Neural progenitor cell (in vitro differentiated cells): ENCODE measurements at places on chromosomes 6 and 20. TPM values are rescaled to one million over a fixed set of nuclear protein-coding genes. Genes with fewer than 3 reads are reported as not detected.
A peak's percentile ranks its signal among the peaks of the same experiment; 100 is the strongest.

DNA sequence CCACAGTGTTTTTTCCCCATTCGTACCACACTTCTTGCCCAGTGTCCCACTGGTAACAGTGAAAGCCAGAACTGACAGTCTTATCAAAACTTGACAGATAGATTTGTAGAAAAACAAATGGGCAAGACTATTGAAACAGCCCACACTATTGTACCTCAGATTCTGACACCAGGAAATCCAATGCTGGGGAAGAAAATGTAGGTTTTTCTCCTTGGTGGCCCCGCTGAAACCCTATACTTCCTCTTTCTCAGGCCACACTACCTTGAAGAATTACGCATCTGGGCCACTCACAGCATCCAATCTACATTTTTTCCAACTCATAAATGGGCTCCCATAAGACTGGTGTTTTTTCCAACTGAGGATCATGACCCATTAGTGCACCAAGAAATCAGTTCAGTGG, 90.9 kb upstream of the HDDC2 start:
- no peaks in the 10 kb centered on the region for H3K36me3 ChIP-seq
- H3K4me3 ChIP-seq: no peak overlapping the region
- DNase-seq: no peak

DNA sequence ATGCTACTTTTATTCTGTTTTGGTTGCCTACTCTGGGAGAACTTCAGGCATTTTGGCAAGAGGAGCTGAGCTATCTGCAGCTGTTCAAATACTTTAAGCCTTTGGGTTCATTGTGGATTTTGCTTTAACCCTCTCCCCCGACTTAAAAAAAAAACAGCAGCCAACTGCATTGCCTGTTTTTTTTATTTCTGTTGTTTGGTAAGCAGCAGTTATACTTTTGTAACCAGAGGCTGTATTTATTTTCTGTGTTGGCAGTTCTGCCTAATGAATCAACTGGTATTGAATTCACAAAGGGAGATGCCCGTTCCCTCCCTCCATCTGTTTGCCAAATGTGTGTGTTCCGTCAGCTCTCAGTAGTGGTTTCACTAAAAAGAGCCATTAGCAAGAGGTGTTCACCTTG, 484.0 kb downstream of the UTRN start:
- no peak overlapping the region for H3K27ac ChIP-seq
- no peak for DNase-seq
- no peak overlapping the region for H3K4me3 ChIP-seq
- peaks cover 18% of the 10 kb centered on the region for H3K4me1 ChIP-seq

DNA sequence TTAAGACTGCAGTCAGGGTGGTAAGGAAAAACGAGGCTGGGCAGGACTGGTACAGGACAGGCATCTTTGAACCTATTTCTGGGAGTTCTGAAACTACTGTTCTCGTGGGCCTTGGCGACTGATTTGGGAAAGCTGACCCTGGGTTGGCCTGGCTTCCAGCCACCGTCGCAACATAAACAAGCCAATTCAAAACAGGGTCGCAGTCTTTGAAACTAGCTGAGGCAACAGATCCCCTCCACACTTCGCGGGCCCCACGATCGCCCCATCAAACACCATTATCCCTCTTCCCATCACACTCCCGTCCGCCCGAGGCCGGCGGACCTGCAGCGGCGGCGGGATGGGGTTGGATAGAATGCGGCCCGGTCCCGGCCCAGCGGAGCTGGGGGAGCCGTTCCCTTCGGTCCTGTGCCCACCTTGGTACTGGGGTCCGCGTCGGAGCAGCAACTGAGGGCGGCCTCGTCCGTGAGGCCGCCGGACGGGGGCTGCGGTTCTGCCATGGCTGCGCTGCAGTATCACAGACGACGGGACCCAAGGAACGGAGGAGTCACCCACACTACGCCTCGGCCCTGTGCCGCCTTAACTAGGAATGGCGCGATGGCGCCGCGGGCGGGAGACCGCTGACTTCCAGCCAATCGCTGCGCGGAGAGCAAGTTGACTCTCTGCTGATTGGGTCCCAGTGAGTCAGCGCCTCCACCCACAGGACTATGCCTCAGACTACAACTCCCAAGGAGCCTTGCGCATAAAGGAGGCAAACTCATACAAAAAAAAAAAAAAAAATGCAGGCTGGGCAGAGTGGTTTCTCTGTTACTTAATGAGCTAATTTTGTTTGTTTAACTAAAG, at the start of gene GLO1:
TSS of gene GLO1 (minus strand) at position 588 of the 840 bp plus-strand sequence. CDS start at position 497, 91 bp downstream.
- H3K4me1 ChIP-seq: no peaks in the 10 kb centered on the region
- H3K4me3 ChIP-seq: peak within 1 kb of the TSS; percentile 55
- H3K27me3 ChIP-seq: no peaks in the 10 kb centered on the region
- peak; percentile 98 for DNase-seq
- peaks cover 5% of the 10 kb centered on the region for H3K36me3 ChIP-seq
- peak within 1 kb of the TSS; percentile 57 for H3K27ac ChIP-seq

DNA sequence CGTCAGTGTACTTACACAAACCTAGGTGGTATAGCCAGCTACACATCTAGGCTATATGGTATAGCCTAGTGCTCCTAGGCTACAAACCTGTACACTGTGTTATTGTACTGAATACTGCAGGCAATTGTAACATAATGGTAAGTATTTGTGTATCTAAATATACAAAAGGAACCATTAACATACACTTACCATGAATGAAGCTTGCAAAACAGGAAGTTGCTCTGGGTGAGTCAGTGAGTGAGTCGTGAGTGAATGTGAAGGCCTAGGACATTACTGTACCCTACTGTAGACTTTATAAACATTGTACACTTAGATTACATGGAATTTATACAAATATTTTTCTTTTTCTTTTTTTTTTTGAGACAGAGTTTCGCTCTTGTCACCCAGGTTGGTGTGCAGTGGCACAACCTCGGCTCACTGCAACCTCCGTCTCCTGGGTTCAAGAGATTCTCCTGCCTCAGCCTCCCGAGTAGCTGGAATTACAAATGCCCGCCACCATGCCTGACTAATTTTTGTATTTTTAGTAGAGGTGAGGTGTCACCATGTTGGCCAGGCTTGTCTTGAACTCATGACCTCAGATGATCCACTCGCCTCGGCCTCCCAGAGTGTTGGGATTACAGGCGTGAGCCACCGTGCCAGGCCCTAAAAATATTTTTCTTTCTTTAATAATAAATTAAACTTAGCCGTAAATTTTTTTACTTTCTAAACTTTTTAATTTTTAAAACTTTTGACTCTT, 15.4 kb upstream of the KIAA1755 start:
- no peaks in the 10 kb centered on the region for H3K4me1 ChIP-seq
- no peaks in the 10 kb centered on the region for H3K27me3 ChIP-seq
- H3K36me3 ChIP-seq: no peaks in the 10 kb centered on the region
- DNase-seq: no peak
- H3K27ac ChIP-seq: no peak overlapping the region

The BMP6 gene
- 0.37 and 0.41 TPM in 2 replicates for total RNA-seq

- no peak overlapping the region for H3K27ac ChIP-seq
- H3K4me3 ChIP-seq: no peak overlapping the region
- no peak for DNase-seq
- H3K4me1 ChIP-seq: no peaks in the 10 kb centered on the region
- no peaks in the 10 kb centered on the region for H3K27me3 ChIP-seq
Observed at GRCh38 chr6:119156757-119157505, 78.5 kb upstream of the FAM184A start.

The NANP gene
- 3.5 and 3.8 TPM in 2 replicates for total RNA-seq

DNA sequence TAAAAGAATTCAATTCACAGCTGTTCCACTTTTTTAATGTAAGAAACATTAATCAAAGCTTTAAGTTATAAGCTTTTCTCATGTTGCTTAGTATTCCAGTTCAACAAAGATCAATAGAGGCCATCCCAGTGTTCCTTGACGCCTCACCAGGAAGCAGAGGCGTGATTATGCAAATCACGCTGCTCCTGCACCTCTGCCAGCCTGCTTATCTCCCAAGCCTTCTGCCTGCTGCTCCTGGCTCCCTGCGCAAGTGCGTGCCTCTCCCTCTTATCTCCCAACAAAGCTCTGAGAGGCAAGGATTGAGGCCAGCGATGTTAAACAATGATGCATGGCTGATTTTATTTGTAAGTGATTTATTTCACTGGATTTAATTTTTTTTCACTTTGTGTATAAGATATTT, 42.8 kb downstream of the INSM1 start:
- H3K4me3 ChIP-seq: peak overlapping the region; percentile 25
- peak; percentile 87 for DNase-seq
- H3K4me1 ChIP-seq: peaks cover 52% of the 10 kb centered on the region
- no peaks in the 10 kb centered on the region for H3K36me3 ChIP-seq

The ATP5F1E gene
- 24.3 and 29.7 TPM in 2 replicates for total RNA-seq

GRCh38 chr20:21693322-21693721, 12.1 kb upstream of the PAX1 start:
- H3K27ac ChIP-seq: no peak overlapping the region
- H3K4me1 ChIP-seq: no peaks in the 10 kb centered on the region
- H3K4me3 ChIP-seq: no peak overlapping the region
- H3K36me3 ChIP-seq: no peaks in the 10 kb centered on the region
- peaks cover 97% of the 10 kb centered on the region for H3K27me3 ChIP-seq

The SLC26A8 gene
- total RNA-seq: 0.13 and 0.25 TPM in 2 replicates

The NRSN1 gene
- total RNA-seq: 0.19 and 0.31 TPM in 2 replicates

The SYCP2 gene
- 0.06 and 0.88 TPM in 2 replicates for total RNA-seq

The CYP21A2 gene
- 0.09 TPM in 1 of 2 replicates, not detected in the other for total RNA-seq

The FAM162B gene
- 0.28 TPM in 1 of 2 replicates, not detected in the other for total RNA-seq

The RIMS1 gene
- total RNA-seq: 2.4 and 2.5 TPM in 2 replicates

- no peaks in the 10 kb centered on the region for H3K36me3 ChIP-seq
- H3K4me3 ChIP-seq: no peak overlapping the region
- no peak overlapping the region for H3K27ac ChIP-seq
- H3K27me3 ChIP-seq: no peaks in the 10 kb centered on the region
Observed at GRCh38 chr6:126396131-126396530, 56.2 kb downstream of the CENPW start.

DNA sequence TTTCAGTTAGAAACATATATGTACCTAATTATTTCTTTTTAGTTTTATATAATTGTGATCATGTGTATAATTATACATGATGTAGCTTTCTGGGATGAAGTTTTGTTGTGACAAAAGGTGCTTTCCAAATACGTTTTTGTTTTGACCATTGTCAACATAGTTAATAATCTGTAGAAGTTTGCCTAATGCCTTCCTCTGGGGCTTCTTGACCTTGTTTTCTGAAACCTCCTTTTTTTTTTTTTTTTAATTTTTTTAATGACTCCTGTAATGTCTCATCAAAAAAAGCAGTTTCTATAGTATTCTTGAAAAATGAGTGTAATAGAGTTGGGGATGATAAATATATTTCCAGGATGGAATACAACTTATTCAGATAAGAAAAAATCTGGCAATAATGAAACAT, 434.7 kb upstream of the SOX4 start:
- DNase-seq: no peak
- H3K4me3 ChIP-seq: no peak overlapping the region
- H3K4me1 ChIP-seq: peaks cover 7% of the 10 kb centered on the region
- H3K36me3 ChIP-seq: no peaks in the 10 kb centered on the region
- H3K27ac ChIP-seq: no peak overlapping the region

DNA sequence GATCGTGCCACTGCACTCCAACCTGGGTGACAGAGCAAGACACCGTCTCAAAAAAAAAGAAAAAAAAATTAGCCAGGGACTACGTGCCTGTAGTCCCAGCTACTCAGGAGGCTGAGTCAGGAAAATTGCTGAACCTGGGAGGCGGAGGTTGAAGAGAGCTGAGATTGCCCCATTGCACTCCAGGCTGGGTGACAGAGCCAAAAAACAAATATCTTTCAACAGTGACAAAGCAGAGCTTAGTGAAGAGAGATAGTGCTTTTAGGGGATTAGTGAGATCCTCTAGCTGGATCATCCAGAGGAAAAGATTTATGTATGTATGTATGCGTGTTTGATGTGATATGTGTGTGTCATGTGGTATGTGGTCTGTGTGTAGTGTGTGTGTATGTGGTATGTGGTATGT, 56.6 kb downstream of the IL22RA2 start:
- H3K27me3 ChIP-seq: no peaks in the 10 kb centered on the region
- H3K4me1 ChIP-seq: no peaks in the 10 kb centered on the region
- DNase-seq: no peak
- no peaks in the 10 kb centered on the region for H3K36me3 ChIP-seq
- H3K27ac ChIP-seq: no peak overlapping the region

- H3K27ac ChIP-seq: no peak overlapping the region
- H3K4me1 ChIP-seq: no peaks in the 10 kb centered on the region
- DNase-seq: no peak
- H3K27me3 ChIP-seq: no peaks in the 10 kb centered on the region
- H3K36me3 ChIP-seq: no peaks in the 10 kb centered on the region
Observed at GRCh38 chr6:136089876-136090275, 160.2 kb downstream of the MTFR2 start.

The SPATS1 gene
- 0.25 TPM in 1 of 2 replicates, not detected in the other for total RNA-seq

The GRM1 gene
- 0.50 and 0.79 TPM in 2 replicates for total RNA-seq

- no peak overlapping the region for H3K27ac ChIP-seq
- DNase-seq: no peak
- no peak overlapping the region for H3K4me3 ChIP-seq
Observed at GRCh38 chr6:79117752-79118151, 39.7 kb upstream of the PHIP start.

DNA sequence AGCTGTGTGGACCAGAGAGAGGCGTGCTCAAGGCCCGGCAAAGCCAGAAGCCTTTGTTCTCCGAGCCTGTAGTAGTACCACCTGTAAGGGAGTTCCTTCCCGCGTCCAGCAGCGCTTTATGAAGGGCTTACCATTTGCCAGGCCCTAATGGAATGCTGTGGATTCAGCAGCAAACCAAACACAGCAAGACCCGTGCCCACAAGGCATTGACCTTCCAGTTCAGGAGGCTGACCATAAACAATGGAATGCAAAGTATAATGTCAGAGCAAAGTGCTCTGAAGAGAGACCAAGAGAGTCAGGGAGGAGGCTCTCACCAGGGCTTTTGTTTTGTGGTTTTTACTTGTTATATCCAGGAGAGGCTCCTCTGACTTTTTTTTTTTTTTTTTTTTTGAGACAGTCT, 209.8 kb downstream of the ZMYND8 start:
- DNase-seq: peak; percentile 26
- H3K36me3 ChIP-seq: no peaks in the 10 kb centered on the region

The ARMC12 gene
- 1.0 and 1.9 TPM in 2 replicates for total RNA-seq

The ANKRD66 gene
- not detected in 2 replicates for total RNA-seq

The GMNN gene
- 69.1 and 98.5 TPM in 2 replicates for total RNA-seq

- H3K4me1 ChIP-seq: no peaks in the 10 kb centered on the region
- no peak overlapping the region for H3K27ac ChIP-seq
- DNase-seq: peak; percentile 44
- no peaks in the 10 kb centered on the region for H3K27me3 ChIP-seq
- no peak overlapping the region for H3K4me3 ChIP-seq
Observed at GRCh38 chr6:137013738-137014602, 30.8 kb downstream of the IL20RA start.

DNA sequence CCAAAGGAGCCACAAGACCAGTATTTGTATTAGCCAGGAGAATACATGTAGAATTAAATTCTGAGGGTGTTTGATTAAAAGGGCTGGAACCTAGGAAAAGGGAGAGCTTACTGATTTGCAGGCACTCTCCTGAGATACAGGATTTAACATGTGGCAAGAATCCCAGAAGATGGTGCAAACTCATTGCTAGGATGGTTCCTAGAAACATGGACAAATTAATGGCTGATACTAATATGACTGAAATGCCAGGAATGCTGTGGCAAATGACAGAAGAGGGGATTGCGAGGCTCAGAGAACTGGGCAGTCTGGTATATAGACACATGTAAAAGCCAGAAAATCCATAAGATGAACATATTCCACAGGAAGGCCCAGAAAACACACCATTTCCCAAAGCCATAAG, 118.1 kb downstream of the RWDD2A start:
- no peaks in the 10 kb centered on the region for H3K27me3 ChIP-seq
- no peak overlapping the region for H3K4me3 ChIP-seq
- no peaks in the 10 kb centered on the region for H3K36me3 ChIP-seq

- H3K4me1 ChIP-seq: no peaks in the 10 kb centered on the region
- no peaks in the 10 kb centered on the region for H3K36me3 ChIP-seq
- H3K27me3 ChIP-seq: no peaks in the 10 kb centered on the region
Observed at GRCh38 chr20:50664254-50664653, 27.1 kb downstream of the RIPOR3 start.

The ADGRF4 gene
- total RNA-seq: not detected in 2 replicates
